ENCODE measurements at places on chromosomes 7 and 10. TPM values are rescaled to one million over a fixed set of nuclear protein-coding genes. Genes with fewer than 3 reads are reported as not detected.

The ADIRF gene
- 7.2 TPM for polyA plus RNA-seq

- no peaks in the 10 kb centered on the region for H3K36me3 ChIP-seq
- H3K27ac ChIP-seq: no peak overlapping the region
- DNase-seq: no peak
- no peaks in the 10 kb centered on the region for H3K27me3 ChIP-seq
- no peaks in the 10 kb centered on the region for H3K4me1 ChIP-seq
- no peak overlapping the region for H3K4me3 ChIP-seq
Measured at GRCh38 chr10:121152033-121152432, 300.9 kb downstream of the WDR11 start.

DNA sequence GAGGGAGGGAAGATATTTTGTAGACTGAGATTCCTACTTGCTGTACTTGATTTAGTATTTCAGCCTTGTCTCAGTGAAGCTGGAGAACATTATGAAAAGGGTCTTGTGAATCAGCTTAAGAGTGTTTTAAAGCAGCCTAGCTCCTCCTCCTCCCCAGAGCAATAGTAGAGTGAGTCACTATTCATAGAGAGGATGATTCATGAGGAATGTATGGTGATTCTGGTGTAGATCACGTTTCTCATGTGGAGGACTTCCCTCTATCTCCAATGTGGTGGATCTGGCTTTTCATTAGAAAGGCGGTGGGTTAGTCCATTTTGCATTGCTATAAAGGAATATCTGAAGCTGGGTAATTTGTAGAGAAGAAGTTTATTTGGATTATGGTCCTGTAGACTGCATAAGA lies 340.1 kb upstream of the CHRM2 start:
- H3K4me1 ChIP-seq: peaks cover 3% of the 10 kb centered on the region
- peak; percentile 88 for DNase-seq
- no peak overlapping the region for H3K27ac ChIP-seq
- no peak overlapping the region for H3K4me3 ChIP-seq

DNA sequence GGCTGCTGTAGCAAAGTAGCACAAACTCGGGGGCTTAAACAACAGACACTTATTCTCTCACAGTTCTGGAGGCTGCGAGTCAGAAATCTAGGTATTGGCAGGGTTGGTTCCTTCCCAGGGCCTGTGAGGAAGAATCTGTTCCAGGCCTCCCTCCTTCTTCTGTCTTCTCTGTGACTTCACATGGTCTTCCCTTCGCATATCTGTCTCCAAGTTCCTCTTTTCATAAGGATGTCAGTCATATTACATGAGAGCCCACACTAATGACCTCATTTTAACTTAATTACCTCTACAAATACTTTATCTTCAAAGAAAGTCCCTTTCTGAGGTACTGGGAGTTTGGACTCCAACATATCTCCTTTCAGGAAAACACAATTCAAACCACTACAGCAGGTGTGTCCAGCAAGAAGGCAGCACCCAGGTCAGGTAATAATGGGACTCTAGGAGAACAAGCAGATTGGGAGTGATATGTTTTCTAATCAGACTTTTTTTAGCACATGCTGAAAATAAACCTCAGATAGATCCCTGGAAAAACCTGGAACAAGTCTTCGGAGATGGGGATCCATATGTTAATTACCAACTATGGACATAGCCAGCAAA lies 11.7 kb downstream of the CREB5 start:
- DNase-seq: no peak
- H3K27ac ChIP-seq: no peak overlapping the region

DNA sequence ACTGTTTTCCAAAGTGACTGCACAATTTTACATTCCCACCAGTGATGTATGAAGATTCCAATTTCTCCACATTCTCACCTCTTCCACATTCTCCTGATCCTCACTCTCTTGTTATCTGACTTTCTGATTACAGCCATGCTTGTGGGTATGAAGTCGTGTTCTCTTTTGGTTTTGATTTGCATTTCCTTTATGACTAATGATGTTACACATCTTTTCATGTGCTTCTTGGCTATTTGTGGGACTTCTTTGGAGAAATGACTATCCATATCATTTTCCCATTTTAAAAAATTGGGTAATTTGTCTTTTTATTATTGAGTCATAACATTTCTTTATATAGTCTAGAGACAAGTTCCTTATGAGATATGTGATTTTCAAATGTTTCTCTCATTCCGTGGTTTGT lies 10.5 kb upstream of the GIMAP8 start:
- H3K27me3 ChIP-seq: peaks cover 2% of the 10 kb centered on the region
- peak; percentile 7 for DNase-seq
- H3K27ac ChIP-seq: no peak overlapping the region
- no peaks in the 10 kb centered on the region for H3K4me1 ChIP-seq

The DNAJC2 gene
- 19.3 TPM for polyA plus RNA-seq

DNA sequence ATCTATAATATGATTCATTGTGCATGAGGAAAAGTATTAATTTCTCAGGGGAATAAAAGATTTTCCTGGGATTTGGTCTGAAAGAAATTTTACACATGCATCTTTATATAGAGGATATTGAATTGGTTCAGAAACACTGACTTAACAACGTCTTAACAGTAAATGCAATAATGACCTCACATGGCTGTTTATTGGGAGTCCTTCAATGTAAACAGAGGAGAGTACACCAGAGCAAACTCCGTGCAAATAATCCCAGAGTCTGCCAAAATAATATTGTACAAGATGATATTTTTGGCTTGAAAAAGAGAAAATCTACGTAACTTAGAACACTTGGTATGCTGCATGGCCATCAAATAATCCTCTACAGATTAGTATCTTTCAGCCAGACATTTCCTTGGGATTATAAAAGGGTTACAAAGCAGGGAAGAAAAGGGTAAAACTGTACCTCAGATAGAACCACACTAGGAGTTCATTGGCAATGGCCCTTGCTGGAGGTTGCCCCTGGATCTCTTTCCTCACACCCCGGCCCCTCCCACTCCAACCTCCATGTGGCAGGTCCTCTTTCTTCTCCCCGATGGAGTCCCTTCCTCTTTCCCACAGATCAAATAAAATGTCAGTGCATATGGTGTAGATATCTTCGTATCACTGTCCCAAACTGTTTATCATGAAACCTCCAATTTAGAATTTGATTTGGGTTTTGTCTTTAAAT lies 196.4 kb downstream of the EVX1 start:
- peaks cover 2% of the 10 kb centered on the region for H3K4me1 ChIP-seq
- no peaks in the 10 kb centered on the region for H3K36me3 ChIP-seq
- no peak overlapping the region for H3K27ac ChIP-seq
- H3K4me3 ChIP-seq: no peak overlapping the region
- peaks cover 2% of the 10 kb centered on the region for H3K27me3 ChIP-seq

The TET1 gene
- 0.76 TPM for polyA plus RNA-seq

The SAP25 gene
- 2.3 TPM for polyA plus RNA-seq

GRCh38 chr7:137001041-137001440 lies 132.6 kb downstream of the CHRM2 start:
- H3K27ac ChIP-seq: peak overlapping the region; percentile 97
- H3K4me3 ChIP-seq: no peak overlapping the region
- peaks cover 29% of the 10 kb centered on the region for H3K4me1 ChIP-seq
- DNase-seq: peak; percentile 55

The OR9A4 gene
- polyA plus RNA-seq: not detected

GRCh38 chr10:96947036-96947435 lies 114.9 kb downstream of the LCOR start:
- no peak for DNase-seq
- H3K27me3 ChIP-seq: no peaks in the 10 kb centered on the region
- no peak overlapping the region for H3K27ac ChIP-seq
- H3K4me3 ChIP-seq: no peak overlapping the region

The MINDY4 gene
- polyA plus RNA-seq: 1.9 TPM

- no peak for DNase-seq
- H3K4me3 ChIP-seq: no peak overlapping the region
- no peak overlapping the region for H3K27ac ChIP-seq
- H3K4me1 ChIP-seq: no peaks in the 10 kb centered on the region
- H3K36me3 ChIP-seq: no peaks in the 10 kb centered on the region
Measured at GRCh38 chr7:24115661-24116060, 168.3 kb upstream of the NPY start.

The TMEM236 gene
- polyA plus RNA-seq: not detected

DNA sequence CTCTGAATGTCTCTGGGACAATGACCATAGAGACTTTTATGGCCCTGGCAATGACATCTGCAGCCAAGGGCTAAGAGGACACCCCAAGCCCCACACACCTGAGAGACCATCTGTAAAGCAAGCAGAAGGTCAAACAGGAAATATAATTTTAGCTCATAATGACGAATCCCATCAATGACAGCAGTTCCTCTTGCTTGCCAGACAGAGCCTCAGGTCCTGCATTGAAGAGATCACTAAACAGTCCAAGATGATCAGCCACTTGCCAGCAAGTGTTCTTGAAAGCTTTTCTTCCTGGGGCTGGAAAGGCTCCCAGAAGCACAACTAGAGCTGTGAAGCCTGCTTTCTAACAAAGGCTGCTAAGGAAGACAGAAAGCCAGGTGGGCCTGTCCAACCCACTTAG lies 993.7 kb upstream of the AUTS2 start:
- H3K4me3 ChIP-seq: no peak overlapping the region
- H3K27ac ChIP-seq: no peak overlapping the region
- H3K27me3 ChIP-seq: no peaks in the 10 kb centered on the region
- no peaks in the 10 kb centered on the region for H3K36me3 ChIP-seq
- no peaks in the 10 kb centered on the region for H3K4me1 ChIP-seq
- no peak for DNase-seq

GRCh38 chr10:96420228-96421009 lies 61.6 kb upstream of the OPALIN start:
- H3K36me3 ChIP-seq: no peaks in the 10 kb centered on the region
- DNase-seq: no peak
- H3K4me1 ChIP-seq: no peaks in the 10 kb centered on the region
- no peak overlapping the region for H3K4me3 ChIP-seq
- no peaks in the 10 kb centered on the region for H3K27me3 ChIP-seq
